Inflammatory macrophage treated with lipopolysaccharide for 4 hours (primary cell): ENCODE measurements at places on chromosomes 2 and 18.
A peak's percentile ranks its signal among the peaks of the same experiment; 100 is the strongest.

DNA sequence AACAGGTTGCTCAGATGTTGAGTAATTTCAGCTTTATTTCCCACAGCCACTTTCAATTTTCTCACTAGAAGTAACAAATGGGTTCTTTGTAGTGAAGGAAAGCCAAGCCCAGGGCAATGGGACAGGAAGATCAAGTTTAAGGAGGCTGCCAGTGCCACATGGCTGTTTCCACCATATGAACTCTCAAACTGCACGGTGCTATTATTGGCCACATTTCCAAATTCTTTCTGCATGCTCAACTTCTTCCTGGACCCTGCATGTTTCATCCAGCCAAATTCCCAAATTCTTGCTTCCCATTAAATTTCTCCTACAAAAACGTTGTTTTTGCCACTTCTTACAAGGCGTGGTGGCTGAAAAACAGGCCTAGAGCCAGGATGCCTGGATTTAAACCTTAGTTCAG, 193.3 kb upstream of the SPHKAP start:
- DNase-seq = no peak

- DNase-seq = no peak
These were observed 431 bp upstream of the EIF5B start for GRCh38 chr2:99336804-99337112.

DNA sequence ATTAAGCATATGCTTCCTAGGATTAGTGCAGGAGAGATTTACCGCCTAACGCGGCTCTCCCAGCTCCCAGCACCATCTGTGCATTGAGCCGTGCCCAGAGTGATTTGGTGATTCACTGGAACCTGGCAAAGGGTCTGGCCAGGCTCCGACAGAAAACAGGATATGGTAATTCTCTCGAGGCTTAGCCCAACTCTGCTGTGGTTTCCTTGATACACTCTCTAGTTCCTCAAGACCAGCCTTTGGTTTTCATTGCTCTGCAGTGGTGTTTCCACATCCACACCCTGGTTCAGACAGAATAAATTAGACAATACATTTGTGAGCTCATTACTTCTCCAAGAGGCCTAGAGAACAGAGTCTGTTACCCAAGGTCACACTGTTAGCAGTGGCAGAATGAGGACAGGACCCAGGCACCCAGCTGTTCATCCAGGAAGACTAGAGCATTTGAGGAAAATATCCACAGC, 23.0 kb upstream of the SMAD2 start:
- DNase-seq = peak; percentile 95

- peak; percentile 5 for DNase-seq
These were observed 130.2 kb downstream of the MTCL1 start for GRCh38 chr18:8835521-8835953.

DNA sequence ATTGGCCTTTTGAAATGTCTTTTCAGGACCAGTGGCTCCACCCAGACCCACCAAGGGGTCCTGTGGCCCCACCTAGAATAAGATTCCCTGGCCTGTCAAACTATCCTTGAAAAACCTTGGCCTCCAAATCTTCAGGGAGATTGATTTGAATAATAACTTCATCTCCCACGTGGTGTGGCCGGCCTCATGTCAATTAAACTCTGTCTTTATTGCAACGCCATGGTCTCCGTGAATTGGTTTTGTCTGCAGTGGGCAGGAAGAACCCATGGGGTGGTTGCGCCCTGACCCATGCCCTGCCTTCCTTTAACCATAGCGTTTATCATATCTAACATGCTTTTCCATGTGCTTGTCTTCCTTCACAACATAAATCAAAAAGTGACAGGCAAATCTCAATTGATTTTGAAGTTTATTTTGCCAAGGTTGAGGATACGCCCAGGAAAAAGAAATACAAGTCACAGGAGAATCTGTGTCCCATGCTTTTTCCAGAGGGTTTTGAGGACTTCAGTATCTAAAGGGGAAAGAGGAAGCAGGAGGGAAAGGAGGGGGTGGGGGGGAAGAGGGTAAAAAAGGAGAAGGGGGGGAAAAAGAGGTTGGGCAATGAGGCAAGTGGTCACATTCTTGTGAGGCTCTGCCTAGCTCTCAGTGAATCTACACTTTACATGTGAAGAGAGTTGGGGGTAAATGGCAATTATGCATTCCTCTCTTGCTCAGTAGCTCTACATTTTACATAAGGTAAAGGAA, 66.5 kb upstream of the CABLES1 start:
- DNase-seq = peak; percentile 62

DNA sequence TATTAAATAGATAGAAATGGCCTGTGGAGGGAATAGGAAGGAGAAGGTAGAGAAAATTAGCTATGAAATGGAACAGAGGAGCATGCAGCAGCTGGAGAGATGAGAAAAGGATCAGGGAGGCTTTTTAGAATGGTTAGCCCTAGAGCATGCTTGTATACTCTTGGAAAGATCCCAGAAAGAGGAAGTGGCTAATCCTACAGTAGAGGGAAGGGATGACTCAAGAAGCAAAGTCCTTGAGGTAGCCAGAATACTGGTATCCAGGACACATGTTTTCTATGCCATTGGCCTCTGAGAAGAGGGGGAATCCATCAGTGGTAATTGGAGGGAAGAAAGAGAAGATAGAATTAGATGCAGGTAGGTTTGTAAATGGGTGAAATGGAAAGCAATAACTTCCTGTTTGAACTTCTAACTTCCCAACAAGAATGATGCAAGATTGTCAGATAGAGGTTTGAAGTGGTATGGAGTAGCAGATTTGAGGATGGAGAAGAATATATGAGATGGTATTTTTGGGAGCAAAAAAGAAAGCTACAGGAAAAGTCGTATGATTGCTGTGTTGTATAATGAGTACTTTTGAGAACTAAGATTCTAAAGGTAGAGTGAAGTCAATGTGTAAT, 17.1 kb upstream of the OSBPL6 start:
- DNase-seq = peak; percentile 44

DNA sequence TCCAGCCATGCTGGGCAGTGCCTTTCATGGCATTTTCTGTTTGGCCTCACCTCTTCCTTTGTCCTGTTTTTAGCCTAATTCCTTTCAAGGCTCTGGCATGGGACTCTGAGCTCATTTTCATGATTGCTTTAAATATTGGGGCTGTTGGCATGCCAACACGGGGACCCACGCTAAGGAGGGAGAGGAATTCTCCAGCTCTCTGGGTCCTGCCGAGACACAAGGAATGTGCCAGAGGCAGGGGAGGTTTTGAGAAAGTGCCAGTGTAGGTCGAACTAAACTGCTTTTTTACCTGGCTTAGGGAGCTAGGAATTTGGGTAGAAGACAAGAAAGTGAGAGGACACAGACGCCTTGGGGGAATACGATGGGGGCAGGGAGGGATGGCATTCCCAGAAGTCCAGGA, 42.3 kb downstream of the RPL37A start:
- DNase-seq = no peak

DNA sequence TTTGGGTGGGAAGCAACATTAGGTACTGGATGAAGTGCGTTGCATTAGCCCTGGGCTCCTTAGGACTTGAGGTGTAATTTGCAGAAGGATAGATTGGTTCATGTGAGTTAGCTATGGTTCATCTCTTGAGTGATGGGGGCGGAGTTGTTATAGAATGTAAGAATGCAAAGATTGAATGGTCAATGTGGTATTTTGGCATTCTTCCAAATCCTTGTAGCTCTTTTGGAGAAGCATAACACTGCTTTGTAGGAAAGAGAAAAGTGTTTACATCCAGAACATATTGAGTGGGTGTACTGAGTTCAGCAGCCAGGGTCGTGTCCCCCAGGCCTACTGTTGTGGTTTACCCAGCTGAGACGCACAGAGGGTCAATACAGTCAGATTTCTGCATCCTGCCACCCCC, 173.5 kb downstream of the FMNL2 start:
- peak; percentile 16 for DNase-seq

GRCh38 chr18:76456823-76457222, 38.2 kb downstream of the ZNF516 start:
- no peak for DNase-seq

GRCh38 chr2:75790814-75791467, 80.2 kb upstream of the GCFC2 start:
- DNase-seq = no peak

DNA sequence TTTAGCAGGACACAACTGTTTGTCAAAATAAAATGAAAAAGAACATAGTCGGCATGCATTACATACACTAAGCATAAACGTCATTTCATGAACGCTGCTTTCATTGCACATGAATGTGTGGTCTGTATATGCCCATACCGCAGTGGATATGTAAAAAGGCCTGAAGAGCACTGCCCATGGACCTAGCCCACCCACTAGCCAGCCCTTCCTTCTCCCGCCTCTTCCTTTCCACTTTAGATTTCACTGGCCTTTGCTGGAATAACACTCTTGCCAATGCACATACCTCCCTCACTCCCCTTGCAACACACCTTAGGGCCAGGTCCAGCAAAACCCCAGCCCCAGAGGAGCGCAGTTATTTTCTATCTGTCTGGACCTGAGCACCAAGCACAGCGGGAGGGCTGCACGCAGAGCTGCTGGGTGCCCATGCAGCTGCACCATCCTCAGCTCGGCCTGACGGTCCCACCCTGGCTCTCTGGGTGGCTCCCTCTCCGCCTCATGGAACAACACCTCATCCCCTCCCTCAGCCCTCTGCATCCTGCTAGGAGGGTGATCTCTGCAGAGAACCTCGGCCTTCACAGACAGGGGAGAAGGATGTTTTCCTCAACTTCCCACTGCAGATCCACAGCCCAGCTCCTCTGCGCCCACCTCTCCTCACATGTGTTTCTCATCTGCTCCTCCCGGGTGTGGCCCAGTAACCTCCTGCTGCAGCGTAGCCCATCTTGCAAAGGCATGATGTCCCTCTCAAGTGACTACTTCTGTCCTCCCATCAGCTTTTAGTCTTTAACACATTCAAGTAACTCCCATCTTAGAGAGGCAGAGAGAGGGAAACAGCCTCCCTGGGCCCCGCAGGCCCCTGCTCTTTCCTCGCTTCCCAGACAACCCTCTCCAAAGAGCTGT, 72.7 kb downstream of the FBXO15 start:
- DNase-seq = no peak

DNA sequence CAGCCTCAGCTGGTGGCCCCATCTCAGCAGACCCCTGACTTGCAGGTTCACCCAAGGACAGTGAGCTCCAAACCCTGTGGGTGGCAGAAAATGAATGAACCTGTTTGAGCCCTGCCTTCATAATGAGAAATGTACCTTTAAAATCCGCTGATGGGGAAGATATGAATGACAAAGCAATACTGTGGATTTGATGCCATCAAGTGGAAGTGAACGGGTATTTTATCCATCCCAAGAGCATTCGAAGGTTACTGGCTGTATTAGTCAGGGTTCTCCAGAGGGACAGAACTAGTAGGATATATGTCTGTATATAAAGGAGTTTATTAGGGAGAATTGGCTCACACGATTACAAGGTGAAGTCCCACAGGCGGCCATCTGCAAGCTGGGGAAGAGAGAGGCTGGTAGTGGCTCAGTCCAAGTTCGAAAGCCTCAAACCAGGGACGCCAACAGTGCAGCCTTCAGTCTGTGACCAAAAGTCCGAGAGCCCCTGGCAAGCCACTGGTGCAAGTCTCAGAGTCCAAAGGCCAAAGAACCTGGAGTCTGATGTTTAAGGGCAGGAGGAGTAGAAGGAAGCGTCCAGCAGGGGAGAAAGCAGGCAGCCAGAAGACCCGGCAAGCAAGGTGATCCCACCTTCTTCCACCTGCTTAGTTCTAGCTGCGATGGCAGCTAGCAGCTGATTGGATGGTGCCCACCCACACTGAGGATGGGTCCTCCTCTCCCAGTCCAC, 32.1 kb downstream of the TOGARAM2 start:
- DNase-seq = no peak

DNA sequence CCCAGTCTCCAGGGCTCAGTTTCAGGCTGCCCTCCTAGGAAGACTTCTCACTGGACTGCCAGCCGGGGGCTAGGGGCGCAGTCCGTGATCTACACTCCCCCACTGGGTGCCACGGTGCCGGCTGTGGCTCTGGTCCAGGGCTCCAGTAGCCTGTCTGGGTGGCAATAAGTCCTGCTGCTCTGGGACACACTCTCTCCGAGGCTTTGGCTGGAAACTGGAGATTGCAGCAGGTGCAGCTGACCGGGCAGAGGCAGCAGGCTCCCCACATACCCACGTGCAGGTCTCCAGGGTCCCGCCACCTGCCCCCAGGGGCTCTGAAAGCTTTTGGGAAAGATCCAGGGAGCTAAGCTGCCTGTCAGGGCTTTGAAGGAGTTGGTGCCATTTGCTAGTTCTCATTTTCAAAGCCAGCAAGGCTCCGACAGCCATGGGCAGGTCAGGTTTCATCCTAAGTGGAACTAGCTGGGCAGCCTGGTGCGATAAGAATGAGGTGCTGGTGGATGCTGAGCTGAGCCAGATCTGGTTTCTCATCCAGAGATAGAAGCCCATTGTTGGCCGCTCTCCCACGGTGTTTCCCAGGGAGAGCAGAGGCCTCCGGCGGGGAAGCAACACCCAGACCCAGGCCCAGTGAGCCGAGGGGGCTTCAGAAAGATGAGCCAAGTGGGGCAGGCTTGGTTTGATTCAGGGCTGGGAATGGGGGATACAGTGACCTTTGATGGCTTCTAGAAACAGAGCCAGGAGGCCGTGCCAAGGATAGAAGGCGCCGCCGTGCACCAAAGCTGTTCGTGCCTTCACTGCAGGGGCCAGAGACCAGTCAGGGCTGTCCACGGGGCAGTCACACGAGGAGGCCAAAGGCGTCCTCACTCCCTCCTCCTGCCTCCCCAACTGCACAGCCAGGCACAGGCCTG, 141.7 kb upstream of the GPC1 start:
- DNase-seq = no peak

DNA sequence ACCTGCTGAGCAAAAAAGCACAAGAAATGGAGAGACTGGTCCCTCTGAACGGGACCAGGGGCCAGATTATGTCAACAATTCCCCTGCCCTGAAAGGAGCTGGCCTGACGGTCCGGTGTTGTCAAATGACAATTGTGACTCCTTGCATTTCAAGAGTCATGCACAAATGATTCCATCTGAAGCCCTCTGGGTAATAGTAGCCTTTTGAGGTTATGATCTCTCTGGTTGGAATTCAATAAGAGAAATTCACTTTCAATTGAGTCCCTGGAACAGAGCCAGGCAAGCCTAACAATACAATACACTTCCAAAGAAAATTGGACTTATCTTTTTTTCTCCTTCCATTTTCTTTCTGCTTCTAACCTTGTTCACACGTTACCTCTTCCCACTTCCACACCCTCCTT, 116.9 kb downstream of the C1D start:
- no peak for DNase-seq

- no peak for DNase-seq
These were observed 102.9 kb downstream of the GATA6 start for GRCh38 chr18:22272242-22272641.

- no peak for DNase-seq
These were observed 65.1 kb upstream of the AFF3 start for GRCh38 chr2:100207411-100207885.

GRCh38 chr2:133942398-133942797, 311.5 kb upstream of the MGAT5 start:
- DNase-seq = no peak

DNA sequence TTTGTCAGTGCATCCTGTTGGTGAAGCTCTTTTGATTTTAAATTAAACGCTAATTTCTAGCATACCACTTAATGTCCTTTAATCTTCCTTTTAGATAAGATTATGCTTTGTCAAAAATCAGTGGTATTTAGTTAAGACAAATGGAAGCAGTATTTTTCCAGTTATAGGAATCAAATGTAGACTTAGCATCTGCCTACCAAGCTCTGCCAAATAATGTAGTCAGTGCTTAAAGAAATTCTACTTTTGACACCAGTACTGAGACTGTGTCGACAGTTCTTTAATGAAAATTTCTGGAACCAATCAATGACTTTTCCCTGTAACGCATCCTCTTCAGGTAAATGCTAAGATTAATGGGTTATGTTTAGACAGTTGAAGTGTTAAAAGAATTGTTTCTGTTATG, 803.3 kb upstream of the FAM98A start:
- DNase-seq = no peak

- no peak for DNase-seq
These were observed 31.6 kb downstream of the B3GNT2 start for GRCh38 chr2:62227386-62228075.
